ENCODE measurements at places on chromosomes 16 and 17.

- DNase-seq, result no peak
Measured at GRCh38 chr16:63216696-63217423, 1180.6 kb upstream of the CDH8 start.

GRCh38 chr17:63361182-63361581, 84.9 kb downstream of the CYB561 start:
- no peak for DNase-seq

DNA sequence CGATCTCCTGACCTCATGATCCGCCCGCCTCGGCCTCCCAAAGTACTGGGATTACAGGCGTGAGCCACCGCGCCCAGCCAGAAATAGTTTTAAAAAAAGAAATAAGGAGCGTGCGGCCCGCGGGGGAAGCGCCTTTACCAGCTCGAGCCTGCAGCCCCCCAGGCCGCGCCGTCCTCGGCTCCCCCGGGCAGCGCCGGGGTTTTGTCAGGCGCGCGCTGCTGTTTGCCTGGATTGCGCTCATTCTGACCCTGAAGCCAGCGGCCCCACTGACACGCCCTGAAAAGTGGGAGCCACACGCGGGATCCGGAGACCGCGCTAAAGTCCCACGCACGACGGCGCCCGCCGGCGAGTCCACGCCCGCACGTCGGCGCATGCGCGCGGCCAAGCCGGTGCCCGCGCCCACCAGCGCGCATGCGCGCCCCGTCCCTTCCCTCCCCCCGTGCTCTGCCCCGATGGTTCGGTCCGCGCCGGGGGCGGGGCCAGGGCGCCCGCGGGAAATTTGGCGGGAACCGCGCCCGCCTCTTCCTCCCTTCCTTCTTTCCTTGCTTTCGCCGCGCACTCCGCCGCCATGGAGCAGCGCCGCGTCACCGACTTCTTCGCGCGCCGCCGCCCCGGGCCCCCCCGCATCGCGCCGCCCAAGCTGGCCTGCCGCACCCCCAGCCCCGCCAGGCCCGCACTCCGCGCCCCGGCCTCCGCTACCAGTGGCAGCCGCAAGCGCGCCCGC, at the start of gene CDT1:
CDT1 (plus strand) TSS at position 526 of the 724 bp plus-strand sequence; CDS start at position 569, 43 bp downstream.
- DNase-seq, result peak; percentile 91

GRCh38 chr16:86951831-86952598, 365.2 kb downstream of the C16orf95 start:
- no peak for DNase-seq

GRCh38 chr17:62995377-62995885, 29.4 kb downstream of the TANC2 start:
- peak; percentile 18 for DNase-seq

DNA sequence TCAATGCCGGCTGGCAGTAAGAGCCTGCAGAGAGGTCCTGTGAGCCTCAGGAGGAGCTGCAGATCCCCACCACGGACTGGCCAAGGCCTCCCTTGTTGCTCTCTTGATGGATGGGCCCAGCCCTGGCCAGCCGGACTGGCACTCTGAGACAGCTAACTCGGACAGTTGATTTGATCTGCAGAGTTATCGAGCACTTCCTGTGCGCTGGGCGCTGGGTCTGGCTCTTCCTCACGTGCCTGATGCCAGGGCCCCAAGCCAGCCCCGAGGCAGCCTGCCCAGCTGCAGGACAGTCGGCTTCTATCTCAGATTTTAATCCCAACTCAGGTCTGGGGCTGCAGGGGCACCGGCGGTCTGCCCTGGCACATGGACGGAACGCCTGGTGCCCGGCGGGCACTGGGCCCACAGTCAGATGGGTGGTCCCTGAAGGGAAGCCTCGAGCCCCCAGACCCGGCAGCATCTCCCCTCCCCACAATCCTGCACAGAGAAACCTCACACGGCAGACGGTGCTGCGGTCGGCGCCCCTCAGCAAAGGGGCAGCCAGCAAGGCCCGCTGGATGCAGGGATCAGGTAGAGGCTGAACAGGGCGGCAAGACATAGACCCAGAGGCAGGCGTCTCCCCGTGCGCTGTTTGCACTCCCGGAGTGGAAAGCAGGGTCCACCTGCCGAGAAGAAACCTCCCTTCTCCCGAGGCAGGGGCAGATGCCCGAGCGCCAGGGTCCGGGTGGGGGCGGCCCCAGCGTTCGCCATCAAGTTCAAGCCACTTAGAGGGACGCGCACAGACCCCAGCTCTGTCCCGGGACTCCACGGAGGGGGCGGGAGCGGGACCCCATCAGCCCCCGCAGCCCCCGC, 34.0 kb downstream of the TIMM22 start:
- no peak for DNase-seq

DNA sequence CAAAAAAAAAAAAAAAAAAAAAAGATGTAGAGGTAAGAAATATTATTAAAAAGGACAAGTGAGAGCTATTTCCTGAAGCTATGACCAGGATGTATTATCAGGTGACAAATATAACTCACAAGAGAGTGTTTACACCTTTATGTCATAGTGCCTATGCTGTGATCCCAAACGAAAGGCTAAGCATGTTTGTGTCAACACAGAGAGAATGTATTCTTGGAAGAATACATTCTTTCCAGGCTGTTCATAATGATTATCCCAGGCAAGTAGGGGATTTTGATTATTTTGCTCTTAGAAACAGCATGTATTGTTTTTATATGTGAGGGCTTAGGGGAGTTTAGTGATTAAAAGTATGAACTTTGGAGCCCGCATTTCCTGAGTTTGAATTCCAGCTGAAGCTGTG, 175.0 kb downstream of the SPECC1 start:
- DNase-seq, result no peak

DNA sequence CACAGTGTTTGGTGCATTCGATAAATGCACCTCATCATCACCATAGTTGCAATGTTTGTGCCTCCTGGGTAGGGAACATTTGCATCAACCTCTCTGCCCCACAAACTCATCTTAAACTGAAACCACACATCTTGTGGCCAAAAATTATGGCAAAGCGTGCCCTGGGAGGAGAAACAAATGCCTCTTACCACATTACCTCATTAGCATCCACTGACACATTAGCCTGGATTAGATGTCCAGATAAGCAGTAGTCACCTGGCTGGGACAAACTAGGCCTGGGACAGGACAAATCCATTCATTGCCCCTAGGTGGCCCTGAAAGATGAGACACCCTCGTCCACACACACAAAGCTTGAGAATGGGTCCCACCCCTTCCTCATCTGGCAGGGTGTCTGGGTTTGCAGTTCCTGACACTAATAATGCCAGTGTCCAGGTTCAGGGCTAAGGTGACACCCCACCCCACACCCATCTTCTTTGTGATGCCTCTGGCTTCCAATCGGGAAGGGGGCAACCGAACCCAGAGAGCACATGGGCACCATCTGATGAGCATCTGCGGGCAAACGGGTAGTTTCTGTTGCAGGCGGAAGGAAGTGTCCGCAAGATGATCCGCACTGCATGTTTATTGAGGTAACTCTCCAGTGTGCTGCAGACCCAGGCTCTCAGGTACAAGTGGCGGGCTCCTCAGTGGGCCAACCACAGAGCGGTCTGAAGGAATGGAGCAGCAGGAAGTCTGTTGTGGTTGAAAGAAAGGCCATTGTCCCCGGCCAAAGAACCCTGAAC, 8.6 kb downstream of the XYLT1 start:
- no peak for DNase-seq

- no peak for DNase-seq
Measured at GRCh38 chr17:343211-343610, 9.4 kb downstream of the RPH3AL start.

- no peak for DNase-seq
Measured at GRCh38 chr16:53209877-53210276, 155.1 kb downstream of the CHD9 start.

GRCh38 chr16:11121083-11121608, 134.9 kb downstream of the SOCS1 start:
- no peak for DNase-seq

- no peak for DNase-seq
Measured at GRCh38 chr16:85480727-85481101, 132.4 kb upstream of the GSE1 start.

DNA sequence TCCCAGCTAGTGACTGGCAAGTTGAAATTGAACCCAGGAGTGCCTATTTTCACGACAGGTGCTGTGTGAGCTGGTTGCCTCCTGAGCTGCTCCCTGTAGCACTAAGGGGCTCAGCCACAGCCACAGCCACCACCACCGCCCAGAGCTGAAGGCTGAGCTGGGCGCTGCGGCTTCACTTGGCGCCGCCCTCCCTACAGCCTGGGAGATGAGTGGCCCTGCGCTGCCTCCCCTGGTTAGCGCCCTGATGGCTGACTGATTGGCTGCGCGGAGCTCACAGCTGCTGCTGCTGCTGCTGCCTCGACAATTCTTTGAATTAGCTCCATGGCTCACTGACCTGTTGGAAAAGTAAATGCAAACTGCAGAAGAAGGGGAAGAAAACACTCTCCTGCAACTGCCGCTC, 91.8 kb upstream of the TMEM132E start:
- DNase-seq, result no peak

- no peak for DNase-seq
Measured at GRCh38 chr17:42692489-42692888, 10.2 kb downstream of the CNTNAP1 start.

DNA sequence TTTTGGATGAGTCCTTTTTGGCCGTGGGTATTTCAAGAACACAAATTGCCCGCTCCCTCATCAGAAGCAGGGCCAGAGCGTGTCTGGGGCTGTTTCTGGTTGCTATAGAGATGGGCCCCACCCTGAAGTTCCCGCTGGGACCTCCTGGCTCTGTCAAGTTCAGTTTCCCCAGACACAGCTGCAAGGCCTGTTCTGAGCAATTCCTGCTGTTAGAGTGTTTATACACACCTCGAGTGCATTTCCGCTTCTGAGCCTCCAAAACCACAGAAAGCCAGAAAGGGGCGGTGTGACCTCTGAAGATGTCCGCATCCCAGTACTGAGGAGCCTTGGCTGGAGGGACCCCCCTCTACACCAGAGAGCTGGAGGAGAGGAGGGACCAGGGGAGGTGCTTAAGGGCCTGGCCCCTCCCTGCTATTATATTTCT, 9.3 kb upstream of the WBP2 start:
- DNase-seq, result peak; percentile 55

DNA sequence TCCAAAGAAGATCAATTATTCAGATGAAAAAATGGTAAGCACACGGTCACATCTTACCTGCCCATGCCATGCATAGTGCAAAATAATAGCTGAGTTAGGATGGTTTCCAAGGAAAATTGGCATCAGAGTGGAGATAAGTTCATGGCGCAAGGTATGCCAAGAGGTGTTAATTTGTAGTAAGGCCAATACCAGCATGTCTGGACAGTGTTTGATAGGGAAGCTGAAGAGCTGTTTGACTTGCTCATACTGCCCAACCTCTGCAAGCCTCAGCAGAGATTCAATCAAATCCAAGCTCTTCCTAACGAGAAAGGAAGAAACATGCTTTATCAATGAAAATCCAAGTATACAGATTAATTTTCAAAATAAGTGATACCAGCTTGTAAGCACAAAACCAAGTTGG, 51.0 kb downstream of the CNOT1 start:
- no peak for DNase-seq

DNA sequence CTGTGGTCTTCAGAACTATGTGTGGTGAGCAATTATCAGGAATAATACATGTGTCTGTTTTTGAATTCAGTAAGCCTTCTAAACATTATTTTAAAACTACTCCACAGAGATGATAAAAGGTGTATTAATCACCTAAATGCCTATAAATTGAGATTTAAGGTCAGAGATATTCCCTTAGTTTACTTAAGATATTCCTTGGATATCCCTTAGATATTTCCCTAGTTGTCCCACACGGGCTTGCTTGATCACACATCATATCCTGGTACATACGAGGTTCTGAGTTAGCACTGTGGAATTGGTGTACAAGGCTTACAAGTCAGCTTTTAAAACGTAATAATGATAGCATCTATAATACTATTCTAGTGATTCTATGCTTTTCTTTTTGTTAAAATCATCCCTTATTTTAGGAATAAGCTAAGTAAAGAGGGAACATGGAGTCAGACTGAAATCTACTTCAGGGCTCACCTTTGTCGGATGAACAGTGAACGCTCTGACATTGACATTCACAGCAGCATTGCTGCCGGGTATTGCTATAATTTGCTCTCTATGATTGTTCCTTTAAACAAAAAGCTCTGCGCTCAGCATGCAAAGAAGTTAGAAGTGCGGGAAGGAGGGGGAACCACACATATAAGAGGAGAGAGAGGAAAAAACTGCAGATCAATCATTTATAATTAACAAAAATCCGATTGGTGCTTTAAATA, 136.5 kb downstream of the SKAP1 start:
- DNase-seq, result no peak

- DNase-seq, result no peak
Measured at GRCh38 chr16:84220851-84221250, 19.0 kb downstream of the KCNG4 start.
